Effector CD8-positive, alpha-beta T cell (primary cell): ENCODE measurements at places on chromosomes 6 and 20.

GRCh38 chr20:14583413-14583812 is 246.0 kb upstream of the FLRT3 start:
- DNase-seq: no peak

- DNase-seq: no peak
Measured at GRCh38 chr20:59001449-59002171, 5.4 kb downstream of the CTSZ start.

GRCh38 chr6:120211955-120212792 is 862.6 kb upstream of the MAN1A1 start:
- DNase-seq: no peak

- no peak for DNase-seq
Measured at GRCh38 chr6:39049575-39050283, 1.1 kb downstream of the GLP1R start.

DNA sequence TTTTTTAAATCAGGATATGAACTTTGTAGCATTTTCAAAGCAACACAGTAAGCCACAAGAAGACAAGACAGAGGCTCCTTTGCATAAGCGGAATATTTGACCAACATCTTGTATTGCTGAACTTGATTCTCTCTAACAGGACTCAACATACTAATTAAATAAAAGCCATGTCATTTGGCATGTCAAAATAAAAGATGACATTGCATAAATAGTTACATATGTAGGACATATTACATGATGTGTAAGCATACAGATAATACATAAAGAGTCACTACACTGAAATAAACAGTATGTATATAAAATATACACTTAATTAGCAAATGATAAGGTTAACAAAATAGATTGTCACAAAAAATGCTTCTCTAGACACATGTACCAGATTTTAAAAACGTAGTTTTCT is 62.2 kb downstream of the REPS1 start:
- DNase-seq: no peak

GRCh38 chr6:147170269-147170668 is 33.9 kb upstream of the STXBP5 start:
- DNase-seq: no peak

- no peak for DNase-seq
Measured at GRCh38 chr20:57618091-57618763, 2.0 kb downstream of the ZBP1 start.

- no peak for DNase-seq
Measured at GRCh38 chr20:38828514-38829295, 23.2 kb downstream of the PPP1R16B start.

- peak; percentile 13 for DNase-seq
Measured at GRCh38 chr20:37081717-37082289, 14.0 kb downstream of the RBL1 start.

DNA sequence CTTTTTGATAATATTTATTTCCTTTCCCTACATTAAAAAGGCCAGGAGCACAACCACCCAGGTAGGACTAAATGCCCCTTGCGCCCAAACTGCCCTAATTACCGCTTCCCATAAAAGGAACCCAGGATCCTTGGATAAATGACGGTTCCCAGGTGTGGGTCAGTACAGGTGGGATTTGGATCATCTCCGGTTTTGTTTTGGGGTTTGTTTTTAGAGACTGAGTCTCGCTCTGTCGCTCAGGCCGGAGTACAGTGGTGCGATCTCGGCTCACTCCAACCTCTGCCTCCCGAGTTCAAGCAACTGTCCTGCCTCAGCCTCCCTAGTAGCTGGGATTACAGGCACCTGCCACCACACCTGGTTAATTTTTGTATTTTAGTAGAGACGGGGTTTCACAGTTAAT is 28.4 kb downstream of the ZNF217 start:
- DNase-seq: no peak

DNA sequence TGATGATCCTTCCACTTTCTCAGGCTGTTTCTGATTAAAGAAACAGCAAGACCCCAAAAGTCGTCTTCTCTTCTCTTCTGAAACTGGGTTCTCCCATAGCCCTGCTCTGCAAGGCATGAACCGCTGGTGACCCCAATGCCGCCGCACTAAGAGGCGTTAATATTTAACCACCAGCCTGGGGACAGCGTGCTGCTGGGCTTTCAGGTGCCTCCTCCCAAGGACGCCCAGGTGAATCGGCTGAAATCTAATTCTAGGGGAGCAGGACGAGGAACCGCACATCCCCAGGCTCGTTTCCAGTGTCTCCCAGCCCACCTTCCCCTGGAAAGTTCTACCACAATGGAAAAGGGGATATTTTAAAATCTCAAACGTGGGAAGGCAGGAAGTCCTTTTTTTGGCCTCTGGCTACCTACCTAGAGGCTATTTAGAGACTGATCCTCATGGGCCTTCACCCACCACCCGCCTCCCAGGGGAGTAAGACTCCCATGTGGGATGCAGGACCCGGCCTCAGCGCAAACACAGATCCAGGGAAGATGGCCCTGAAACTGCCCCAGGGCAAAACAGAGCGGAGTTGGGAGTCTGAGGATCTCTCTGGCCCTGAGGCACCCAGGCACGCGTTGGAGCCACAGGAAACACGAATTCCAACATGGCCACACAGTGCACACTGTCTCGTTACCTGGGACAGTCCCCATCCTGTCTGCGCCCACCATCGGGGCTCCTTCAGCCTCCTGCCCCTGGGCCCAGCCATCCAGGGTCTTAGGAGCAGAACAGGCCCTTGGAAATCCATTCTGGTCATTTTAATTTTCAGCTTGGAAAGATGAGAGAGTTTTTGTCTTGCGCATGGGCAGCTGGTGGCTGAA is 56.2 kb downstream of the BMP7 start:
- no peak for DNase-seq

GRCh38 chr6:15862810-15863209 is 200.0 kb upstream of the DTNBP1 start:
- no peak for DNase-seq

DNA sequence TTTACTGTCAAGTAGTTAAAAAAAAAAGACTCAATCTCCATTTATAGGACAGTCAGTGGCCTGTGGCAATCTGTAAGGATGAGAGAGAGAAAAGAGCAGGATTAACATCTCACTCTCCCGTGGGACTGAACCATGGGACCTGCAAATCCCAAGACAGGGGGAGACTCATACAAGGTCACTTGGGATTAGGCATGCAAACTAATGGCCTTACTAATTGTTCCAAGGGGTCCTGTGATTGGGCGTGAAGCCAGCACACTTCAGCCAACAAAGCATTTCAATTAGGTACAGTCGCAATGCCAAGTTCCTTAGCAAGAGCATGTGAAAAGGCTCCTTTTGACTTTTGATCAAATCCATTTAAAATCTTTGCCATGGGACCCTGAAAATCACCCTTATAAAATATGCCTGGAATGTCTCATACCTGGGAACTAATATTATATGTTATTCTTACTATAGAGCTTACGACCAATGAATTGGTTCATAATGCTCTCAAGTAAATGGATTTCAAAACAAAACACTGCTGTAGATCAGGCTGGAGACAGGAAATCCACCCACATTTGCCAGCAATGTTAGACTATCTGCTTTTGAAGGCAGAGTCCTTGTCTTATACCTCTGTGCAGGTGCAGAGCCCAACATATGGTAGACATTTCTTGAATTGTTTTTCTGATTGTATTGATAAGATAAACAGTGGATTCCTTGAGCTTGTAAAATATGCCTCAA is 412.5 kb downstream of the GJA1 start:
- no peak for DNase-seq

GRCh38 chr6:12148841-12149240 is 136.7 kb downstream of the HIVEP1 start:
- DNase-seq: no peak

DNA sequence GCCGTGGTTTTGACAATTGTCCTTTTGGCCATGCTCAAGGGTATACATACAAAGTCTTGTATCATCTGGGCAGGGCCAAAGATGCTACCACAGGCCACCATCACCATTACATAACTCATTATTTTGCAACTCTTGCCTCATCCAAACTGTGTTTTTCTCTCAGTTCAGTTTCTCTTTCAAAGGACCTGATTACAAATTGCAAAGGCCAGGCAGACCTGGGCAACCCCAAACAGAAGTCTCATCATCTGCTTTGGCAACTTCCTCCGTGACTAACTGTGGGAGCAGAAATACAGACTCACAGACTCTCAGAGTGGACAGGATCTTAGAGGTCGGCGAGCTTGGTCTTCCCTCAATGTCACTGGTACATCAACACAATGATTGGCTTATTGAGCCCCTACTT is 117.8 kb upstream of the NEDD9 start:
- DNase-seq: no peak
